Breast epithelium (tissue), 4 donors: ENCODE measurements at places on chromosomes 1 and 21.

DNA sequence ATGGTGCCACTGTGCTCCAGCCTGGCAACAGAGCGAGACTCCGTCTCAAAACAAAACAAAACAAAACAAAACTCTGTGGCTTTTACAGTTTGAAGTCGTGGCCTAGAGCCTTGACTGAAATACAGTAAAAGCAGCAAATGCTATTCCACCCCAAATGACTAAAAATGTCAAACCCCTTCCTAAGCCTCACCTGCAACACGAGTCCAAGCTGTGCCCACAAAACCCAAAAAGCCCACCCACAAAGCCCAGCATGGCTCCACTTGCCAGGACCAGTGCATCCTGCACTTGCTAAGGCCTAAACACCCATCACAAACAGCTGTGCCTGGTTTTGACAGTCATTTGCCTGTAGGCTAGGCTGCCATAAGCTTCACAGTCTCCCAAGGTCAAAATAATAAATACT is 21.3 kb downstream of the VAV3 start:
- peaks cover 5% of the 10 kb centered on the region for H3K4me1 ChIP-seq
- H3K4me3 ChIP-seq: no peak overlapping the region
- no peak for DNase-seq
- H3K36me3 ChIP-seq: no peaks in the 10 kb centered on the region
- no peaks in the 10 kb centered on the region for H3K27me3 ChIP-seq

DNA sequence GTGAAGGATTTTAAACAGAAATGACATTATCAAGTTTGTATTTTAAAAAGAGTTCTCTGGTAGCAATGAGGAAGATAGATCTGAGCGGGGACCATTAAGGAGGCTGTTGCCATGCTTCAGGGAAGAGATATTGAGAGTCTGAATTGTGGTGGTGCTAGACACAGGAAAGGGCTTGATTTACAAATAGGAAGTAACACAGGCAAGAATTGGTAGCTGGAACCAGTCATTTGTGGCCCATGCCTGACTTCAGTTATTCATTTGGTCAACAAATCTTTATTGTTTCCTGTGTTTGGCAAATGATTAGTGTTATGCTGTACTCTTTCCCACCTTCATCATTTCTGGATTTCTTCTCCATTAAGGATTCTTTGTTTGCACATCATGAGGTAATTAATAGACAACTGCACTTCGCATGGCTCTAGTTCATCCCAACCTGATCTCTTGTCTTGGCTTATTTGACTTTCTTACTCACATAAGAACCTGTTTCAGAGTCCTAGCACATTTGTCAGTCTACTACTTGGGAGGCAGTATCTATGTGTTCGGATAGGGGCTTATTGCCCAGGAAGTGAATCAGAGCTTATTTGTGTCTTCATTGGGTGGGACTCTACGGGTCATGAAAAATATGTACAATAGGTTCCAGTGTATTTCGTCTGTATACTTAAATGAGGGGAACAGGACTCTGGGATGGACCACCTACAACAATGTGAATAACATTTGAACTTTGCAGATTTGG is 32.3 kb downstream of the EEIG2 start:
- no peaks in the 10 kb centered on the region for H3K27me3 ChIP-seq
- DNase-seq: no peak
- peak overlapping the region; percentile 80 for H3K27ac ChIP-seq
- no peaks in the 10 kb centered on the region for H3K4me1 ChIP-seq

DNA sequence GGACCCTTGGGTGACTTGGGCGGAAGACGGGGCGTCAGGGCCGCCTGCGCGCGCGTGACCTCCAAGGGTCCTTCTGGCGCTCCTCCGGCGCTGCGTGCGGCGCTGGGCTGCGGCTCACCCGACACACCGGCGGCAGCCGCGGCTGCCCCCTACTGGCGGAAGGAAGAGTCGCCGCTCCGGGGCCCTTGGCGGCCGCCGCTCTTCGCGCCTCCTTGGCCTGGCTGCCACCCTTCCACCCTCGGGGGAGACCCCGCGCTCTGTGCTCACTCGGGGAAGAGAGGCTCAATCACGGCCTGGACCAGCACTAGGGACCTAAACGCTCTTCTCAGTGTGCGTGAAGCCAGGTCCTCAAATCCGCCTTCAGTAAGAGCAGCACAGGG is 89.7 kb downstream of the DMRTA2 start:
- H3K4me3 ChIP-seq: peak overlapping the region; percentile 33
- peaks cover 29% of the 10 kb centered on the region for H3K27me3 ChIP-seq
- H3K4me1 ChIP-seq: no peaks in the 10 kb centered on the region
- no peaks in the 10 kb centered on the region for H3K36me3 ChIP-seq
- no peak overlapping the region for H3K27ac ChIP-seq

DNA sequence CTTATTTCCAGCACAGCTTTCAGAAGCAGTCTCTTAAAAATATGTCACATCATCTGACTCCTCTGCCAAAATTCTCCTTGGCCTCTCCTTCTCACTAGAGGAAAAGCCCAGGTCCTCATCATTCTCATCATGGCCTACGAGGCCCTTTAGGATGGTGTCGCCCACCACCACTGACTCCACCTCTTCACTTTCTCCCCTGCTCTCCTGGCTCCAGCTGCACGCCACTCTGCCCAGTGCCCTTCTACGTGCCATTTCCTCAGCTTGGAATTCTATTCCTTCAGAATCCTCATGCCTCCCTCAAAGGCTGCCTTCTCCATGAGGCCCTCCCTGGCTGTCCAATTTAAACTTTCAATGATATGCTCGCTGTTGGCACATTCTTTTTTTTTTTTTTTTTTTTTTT is 25.3 kb upstream of the BTG2 start:
- H3K27ac ChIP-seq: no peak overlapping the region
- H3K4me3 ChIP-seq: no peak overlapping the region
- H3K4me1 ChIP-seq: peaks cover 7% of the 10 kb centered on the region
- DNase-seq: peak; percentile 16

GRCh38 chr1:10614377-10615225 is 139.9 kb downstream of the PEX14 start:
- peak; percentile 17 for DNase-seq
- no peak overlapping the region for H3K4me3 ChIP-seq
- no peak overlapping the region for H3K27ac ChIP-seq
- no peaks in the 10 kb centered on the region for H3K4me1 ChIP-seq
- H3K36me3 ChIP-seq: no peaks in the 10 kb centered on the region
- no peaks in the 10 kb centered on the region for H3K27me3 ChIP-seq

GRCh38 chr1:54610601-54611580 is 12.4 kb downstream of the FAM151A start:
- no peaks in the 10 kb centered on the region for H3K27me3 ChIP-seq
- no peak overlapping the region for H3K4me3 ChIP-seq
- no peaks in the 10 kb centered on the region for H3K36me3 ChIP-seq
- no peak for DNase-seq

DNA sequence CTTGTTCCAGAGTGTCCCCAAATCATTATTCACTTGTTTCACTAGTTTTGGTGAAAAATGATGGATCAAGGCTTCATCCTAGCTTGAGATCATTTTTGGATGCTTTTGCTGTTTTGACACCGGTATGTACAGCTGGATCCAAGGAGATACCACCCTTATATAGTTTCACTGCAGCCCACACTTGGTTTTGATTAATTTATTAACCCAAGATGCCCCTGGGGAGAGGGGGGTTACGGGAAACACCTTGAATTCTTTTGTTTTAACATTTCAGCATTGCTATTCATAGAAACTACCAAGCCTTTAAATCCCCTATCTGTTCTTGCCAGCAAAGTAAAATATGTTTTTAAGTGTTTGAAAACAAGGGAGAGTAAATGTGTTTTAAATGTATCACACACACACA is 457.7 kb upstream of the RUNX1 start:
- no peaks in the 10 kb centered on the region for H3K4me1 ChIP-seq
- no peak overlapping the region for H3K4me3 ChIP-seq

- H3K27ac ChIP-seq: no peak overlapping the region
- H3K36me3 ChIP-seq: no peaks in the 10 kb centered on the region
- DNase-seq: no peak
- peaks cover 6% of the 10 kb centered on the region for H3K27me3 ChIP-seq
- no peak overlapping the region for H3K4me3 ChIP-seq
- no peaks in the 10 kb centered on the region for H3K4me1 ChIP-seq
Observed at GRCh38 chr1:159208175-159208825, 3.6 kb downstream of the ACKR1 start.

DNA sequence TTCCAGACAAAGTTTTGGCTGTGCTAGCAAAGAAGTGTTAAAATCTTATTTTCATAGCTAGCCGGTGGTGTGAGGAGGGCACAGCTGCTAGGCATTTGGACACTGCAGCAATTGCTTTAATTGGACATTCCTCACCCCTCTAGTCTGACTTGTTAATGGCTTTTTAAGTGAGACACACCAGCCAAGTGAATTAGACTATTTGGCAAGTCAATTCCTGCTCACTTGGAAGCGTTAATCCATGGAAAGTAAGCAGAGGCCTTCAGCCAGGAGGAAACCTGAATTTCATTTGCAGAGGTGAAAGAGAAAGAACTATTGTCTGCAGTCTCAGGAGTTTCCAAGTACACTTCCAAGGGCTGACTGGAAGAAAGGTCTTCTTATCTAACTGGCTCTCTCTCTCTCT is 175.7 kb downstream of the ST6GALNAC3 start:
- H3K36me3 ChIP-seq: no peaks in the 10 kb centered on the region
- no peak overlapping the region for H3K27ac ChIP-seq
- no peak overlapping the region for H3K4me3 ChIP-seq
- no peak for DNase-seq

DNA sequence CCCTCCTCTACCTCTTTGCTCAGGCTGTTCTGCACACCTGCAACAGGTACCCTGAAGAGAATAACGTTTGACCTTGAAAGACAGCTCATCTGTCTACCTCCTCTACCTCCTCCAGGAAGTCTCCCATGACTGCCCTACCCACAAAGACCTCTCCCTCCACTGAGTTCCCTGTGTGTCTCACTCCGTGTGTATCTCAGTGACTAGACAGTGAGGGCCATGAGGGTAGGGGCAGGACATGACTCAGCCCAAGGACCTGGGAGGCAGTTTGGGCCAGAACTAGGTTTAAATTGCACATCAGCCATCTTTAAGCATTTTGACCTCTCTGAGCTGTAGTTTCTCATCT is 32.0 kb upstream of the LRP8 start:
- H3K27me3 ChIP-seq: no peaks in the 10 kb centered on the region
- no peak overlapping the region for H3K27ac ChIP-seq
- H3K4me3 ChIP-seq: no peak overlapping the region
- no peaks in the 10 kb centered on the region for H3K4me1 ChIP-seq
- DNase-seq: no peak

GRCh38 chr1:40315239-40315794 is 1.8 kb downstream of the COL9A2 start:
- H3K36me3 ChIP-seq: no peaks in the 10 kb centered on the region
- peak overlapping the region; percentile 25 for H3K27ac ChIP-seq
- H3K4me1 ChIP-seq: peaks cover 13% of the 10 kb centered on the region
- H3K27me3 ChIP-seq: peaks cover 6% of the 10 kb centered on the region
- H3K4me3 ChIP-seq: peak overlapping the region; percentile 74
- DNase-seq: peak; percentile 88

DNA sequence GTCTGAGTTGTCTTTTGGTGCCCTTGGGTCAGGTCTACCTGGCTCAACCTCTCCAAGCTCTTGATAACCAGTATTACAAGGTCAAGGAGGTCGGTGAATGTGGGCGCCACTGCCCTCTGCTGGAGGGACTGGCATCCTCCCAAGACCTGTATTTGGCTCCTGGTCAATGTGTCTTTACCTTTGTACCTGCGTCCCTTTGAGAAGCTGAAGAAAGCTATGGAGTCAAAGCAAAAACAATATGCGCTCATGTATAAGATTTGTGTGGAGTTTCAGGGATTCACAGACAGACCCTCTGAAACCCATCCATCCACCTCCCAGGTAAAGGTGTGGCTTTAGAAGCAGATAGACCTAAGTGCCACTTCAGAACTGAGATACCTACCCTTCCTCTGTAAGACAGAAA is 61.8 kb upstream of the NBL1 start:
- no peaks in the 10 kb centered on the region for H3K4me1 ChIP-seq
- H3K27ac ChIP-seq: no peak overlapping the region
- no peaks in the 10 kb centered on the region for H3K27me3 ChIP-seq
- no peaks in the 10 kb centered on the region for H3K36me3 ChIP-seq

DNA sequence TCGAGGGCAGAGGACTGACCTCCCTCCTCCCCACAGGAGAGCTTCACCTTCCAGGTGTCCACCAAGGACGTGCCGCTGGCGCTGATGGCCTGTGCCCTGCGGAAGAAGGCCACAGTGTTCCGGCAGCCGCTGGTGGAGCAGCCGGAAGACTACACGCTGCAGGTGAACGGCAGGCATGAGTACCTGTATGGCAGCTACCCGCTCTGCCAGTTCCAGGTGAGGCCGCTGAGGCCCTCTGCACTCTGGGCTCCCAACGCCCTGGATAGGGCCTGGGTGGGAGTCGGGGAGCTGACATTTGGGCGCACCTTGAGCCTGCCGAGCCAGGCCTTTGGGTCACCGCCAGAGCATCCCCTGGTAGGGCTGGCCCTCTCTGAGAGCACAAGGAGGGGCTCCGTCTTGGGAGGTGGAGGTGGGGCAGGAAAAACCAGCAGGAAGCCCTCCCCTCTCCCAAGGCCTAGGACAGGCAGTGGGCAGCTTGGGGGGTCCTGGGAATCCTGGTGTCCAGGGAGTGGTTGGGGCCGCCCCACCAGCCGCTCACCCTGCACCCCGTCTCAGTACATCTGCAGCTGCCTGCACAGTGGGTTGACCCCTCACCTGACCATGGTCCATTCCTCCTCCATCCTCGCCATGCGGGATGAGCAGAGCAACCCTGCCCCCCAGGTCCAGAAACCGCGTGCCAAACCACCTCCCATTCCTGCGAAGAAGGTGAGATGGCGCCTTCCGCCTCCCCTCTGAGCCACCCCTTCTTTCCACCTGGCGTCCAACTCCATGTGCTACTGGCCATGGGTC is 65.1 kb downstream of the PIK3CD start:
- peak overlapping the region; percentile 76 for H3K27ac ChIP-seq
- H3K4me3 ChIP-seq: no peak overlapping the region
- no peaks in the 10 kb centered on the region for H3K4me1 ChIP-seq

- no peaks in the 10 kb centered on the region for H3K27me3 ChIP-seq
- no peak overlapping the region for H3K4me3 ChIP-seq
- no peaks in the 10 kb centered on the region for H3K36me3 ChIP-seq
Observed at GRCh38 chr1:206472454-206472853, 2.2 kb downstream of the IKBKE start.
